Astrocyte (in vitro differentiated cells and primary cell): ENCODE measurements at places on chromosomes 2 and 18.

- peak; percentile 68 for DNase-seq
These were observed 61.3 kb downstream of the GDF7 start for GRCh38 chr2:20728114-20728758.

DNA sequence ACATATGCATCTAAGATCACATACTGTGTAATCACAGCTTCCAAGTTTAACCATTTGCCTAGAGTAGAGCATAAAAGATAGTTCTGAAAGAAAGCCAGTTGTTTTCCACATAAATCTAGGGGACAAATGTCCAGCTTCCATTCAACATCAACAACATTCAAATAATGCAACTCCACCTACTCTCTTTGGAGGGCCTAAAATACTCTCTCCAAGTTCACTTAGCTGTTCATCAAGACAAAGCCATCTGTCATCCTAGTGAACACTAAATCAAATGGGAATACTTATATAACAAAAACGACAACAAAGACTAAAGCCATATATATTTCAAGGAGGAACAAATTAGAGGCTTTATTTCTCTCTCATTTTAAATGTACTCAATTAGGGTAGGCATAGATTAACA is 221.5 kb upstream of the CDH2 start:
- no peak for DNase-seq

GRCh38 chr18:79507546-79508480 is 112.1 kb downstream of the NFATC1 start:
- DNase-seq = peak; percentile 35

DNA sequence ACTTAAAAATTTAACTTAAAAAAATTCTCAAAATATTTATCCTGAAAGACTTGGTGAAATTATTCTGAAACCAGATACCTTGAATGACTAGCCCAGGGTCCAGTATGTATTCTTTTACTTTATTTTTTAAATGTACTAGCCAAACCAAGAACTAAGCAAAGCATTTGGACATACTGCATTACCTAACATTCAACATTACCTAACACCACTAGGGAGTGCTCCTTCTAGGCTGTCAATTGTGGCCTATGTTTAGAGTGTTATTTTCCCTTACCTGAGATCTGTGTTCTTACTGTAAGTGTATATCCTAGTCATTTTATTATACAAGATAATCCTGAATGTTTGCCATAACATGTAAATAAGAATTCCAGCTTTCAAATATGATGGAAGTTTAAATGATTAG is 496.6 kb downstream of the PTPRM start:
- no peak for DNase-seq

DNA sequence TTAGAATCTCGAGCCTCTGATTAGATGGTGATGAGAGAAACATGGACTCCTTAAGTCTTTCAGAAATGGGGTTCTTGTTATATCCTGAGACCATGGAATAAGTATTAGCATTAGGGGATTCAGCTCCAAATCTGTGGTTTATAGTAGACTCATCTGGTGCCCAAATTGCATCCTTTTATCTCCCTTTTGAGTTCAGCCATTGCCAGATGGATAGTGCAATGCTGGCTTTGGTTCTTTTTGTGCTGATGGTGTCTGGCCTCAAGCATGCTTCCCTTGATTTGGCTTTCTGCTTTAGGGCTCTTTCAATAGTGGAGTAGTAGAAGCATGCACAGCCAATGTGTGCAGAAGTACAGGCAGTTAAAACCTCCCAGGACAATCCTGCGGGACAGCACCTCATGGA is 306.4 kb downstream of the TSN start:
- DNase-seq = no peak

DNA sequence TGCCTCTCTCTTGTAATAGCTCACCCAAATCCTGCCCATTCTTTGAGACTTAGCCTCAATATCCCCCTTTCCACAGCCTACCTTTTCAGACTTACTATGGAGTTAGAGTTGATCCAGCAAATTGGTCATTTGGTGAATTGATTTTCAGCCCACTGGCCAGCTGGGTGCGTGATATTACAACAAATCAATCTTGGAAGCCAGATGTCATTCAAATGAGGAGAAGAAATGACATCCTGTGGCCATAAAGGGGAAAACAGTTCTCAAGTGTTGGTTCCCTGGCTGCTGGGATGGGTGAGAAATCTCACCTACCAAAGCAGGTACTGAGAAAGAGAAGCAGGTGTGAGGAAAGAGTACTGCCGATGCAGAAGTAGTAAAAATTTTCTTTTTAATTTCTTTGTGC is 36.7 kb upstream of the FOXI3 start:
- DNase-seq = no peak

- no peak for DNase-seq
These were observed 265.5 kb downstream of the TGIF1 start for GRCh38 chr18:3715231-3716080.

- no peak for DNase-seq
These were observed 324.0 kb downstream of the TXNL1 start for GRCh38 chr18:56314396-56314795.

GRCh38 chr2:21279525-21279924 is 155.8 kb downstream of the TDRD15 start:
- DNase-seq = no peak

DNA sequence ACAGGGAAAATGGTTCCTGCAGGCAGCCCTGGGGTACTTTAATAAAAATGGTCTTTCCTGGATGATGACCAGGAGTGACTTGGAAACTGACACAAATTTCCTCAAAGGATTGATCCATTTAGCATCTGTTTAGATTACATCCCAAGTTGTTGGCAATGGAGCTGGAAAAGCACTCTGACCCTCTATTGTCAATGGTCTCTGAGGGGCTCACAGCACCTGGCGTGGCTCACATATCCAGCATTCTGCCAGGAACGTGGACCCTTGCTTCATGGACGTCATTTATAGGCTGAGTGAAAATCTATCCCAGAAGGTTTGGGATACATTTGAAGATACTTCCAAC is 43.8 kb downstream of the SERTAD2 start:
- DNase-seq = no peak

- DNase-seq = no peak
These were observed 68.9 kb downstream of the TMEM18 start for GRCh38 chr2:608297-608696.

DNA sequence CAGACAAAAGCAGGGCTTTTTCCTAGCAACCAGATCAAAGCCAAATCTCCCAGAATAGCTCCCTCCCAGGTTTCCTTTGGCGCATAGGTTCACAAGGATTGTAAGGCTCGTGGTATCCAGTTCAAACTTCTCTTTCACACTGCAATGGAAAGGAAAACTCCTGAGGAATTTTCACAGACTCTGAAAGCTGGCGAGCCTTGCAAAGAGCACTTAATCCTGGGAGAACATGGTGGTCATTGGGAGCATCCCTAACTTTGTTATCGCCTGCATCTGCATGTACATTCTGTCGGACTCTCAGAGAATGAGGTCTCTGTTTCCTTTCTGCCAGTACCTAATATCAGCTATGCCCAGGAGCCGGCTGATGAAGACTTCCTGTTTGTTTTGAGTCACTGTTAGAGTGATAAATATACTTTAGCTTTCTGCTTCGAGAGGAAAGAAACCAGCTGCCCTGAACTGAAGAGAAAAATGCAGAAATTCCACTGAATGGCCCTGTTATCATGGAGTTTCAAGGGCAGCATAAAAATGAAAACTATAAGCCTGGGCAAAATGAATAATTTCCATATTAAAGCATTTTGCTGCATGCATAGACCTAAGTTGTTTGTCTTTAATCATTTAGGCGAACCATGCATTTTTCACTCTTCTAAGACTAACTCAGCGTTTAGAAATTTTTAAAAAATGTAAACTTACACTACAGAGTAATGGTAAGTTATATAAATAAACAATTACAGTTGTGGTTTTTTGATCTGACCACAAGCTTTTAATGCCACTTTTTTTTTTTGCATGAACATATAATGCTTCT is 76.4 kb upstream of the ZEB2 start:
- DNase-seq = peak; percentile 63
